ENCODE measurements at places on chromosomes 12 and 14.

- no peak for DNase-seq
These were observed 1560.7 kb upstream of the TMEM132C start for GRCh38 chr12:126706300-126706699.

GRCh38 chr14:58650857-58651256 is 13.1 kb downstream of the DACT1 start:
- DNase-seq: no peak

- DNase-seq: no peak
These were observed 374.9 kb downstream of the SLC6A15 start for GRCh38 chr12:84537666-84538065.

DNA sequence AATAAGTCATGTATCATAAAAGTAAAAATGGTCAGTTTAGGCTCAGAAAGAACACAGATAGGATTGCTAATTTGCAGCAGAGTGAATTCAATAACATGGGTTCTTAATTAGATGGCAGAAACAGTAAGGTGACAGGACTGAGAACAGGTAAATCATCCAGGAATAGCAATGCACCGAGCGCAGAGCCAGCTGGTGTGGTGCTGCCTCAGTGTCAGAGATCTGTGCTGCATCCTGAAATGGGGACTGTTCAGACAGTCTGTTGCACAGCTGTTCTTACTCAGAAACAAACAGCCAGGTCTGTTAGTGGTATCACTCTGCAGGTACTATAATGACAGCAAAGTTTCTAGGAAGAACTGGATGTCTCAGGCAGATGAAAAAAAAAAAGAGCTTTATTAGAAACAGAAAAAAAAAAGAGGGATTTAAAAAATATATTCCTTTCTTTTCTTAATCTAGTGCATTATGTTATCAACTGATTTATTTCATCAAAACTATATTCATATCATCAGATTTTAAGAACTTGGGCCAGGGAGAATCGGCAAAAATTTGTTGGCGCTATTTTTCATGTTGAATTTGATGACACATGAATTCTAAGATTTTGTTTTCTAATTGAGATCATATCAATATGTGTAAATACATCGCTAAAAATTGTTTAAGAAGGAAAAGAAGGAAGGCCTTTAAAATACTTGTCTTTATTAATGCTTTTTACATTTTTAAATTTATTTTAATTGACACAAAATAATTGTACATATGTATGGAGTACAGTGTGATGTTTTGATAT is 501.8 kb downstream of the PRKD1 start:
- DNase-seq: no peak

GRCh38 chr12:127888943-127889719 is 377.8 kb upstream of the TMEM132C start:
- DNase-seq: no peak

GRCh38 chr14:47259796-47260195 is 415.6 kb downstream of the MDGA2 start:
- DNase-seq: no peak

GRCh38 chr12:97982684-97983083 is 520.1 kb downstream of the RMST start:
- no peak for DNase-seq

- DNase-seq: no peak
These were observed 543.2 kb upstream of the TBX3 start for GRCh38 chr12:115227137-115227615.

GRCh38 chr14:74213907-74214803 is 25.1 kb upstream of the VSX2 start:
- no peak for DNase-seq

DNA sequence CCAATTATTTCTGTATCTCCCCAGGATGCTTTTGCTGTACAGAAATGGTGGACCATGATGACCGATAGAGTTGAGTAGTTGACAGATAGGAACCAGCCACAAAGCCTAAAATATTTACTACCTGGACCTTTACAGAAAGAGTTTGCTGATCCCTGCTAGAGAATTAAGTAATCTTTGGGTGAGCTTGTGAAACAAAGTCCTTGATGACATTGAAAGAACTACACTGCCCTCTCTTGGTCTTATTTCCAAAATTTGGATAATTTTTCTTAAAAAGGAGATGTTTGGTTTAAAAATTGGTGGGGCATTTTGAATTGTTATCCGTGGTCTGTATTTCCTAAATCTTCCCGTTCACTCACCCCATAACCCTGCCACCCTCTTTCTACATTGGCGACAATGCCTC is 13.7 kb upstream of the TCTN1 start:
- no peak for DNase-seq

DNA sequence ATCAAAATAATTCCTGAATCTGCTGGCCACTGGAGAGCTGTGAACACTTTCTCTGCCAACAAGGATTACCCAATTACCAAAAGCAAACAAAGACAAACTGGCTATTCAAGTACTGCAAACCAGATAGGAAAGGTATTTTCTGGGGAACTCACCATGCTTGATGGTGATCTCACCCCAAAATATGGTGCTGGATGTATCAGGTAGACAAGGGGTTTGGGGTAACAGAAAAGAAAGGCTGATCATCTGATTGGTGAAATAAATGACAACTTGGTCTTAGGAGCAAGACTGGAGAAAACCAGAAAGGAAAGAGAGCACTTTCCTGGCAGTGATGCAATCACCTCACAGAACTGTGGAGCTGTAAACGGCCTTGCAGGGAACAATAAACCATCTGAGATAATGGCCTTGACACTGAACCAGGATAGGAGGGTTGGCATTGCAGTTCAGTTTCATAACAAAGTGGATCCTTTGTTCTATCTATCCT is 31.0 kb upstream of the NPFF start:
- no peak for DNase-seq

DNA sequence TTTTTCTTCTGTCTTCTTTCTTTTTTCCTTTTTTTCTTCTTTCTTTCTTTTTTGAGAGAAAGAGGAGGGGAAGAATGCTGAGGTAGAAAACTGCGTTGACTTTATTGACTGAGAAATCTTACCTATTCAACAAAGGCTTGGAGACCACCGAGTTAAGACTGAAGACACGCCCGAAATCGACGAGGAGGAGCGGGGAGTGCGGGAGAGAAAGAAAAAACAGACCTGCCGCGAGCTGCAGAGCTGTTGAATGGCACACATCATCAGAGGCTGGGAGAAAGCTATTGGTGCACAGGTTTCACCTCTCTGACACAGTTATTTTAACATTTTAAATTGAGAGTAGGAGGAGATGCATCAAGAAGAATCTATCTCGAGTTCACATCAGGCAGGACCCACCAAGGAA is 5.1 kb downstream of the ASCL1 start:
- no peak for DNase-seq

DNA sequence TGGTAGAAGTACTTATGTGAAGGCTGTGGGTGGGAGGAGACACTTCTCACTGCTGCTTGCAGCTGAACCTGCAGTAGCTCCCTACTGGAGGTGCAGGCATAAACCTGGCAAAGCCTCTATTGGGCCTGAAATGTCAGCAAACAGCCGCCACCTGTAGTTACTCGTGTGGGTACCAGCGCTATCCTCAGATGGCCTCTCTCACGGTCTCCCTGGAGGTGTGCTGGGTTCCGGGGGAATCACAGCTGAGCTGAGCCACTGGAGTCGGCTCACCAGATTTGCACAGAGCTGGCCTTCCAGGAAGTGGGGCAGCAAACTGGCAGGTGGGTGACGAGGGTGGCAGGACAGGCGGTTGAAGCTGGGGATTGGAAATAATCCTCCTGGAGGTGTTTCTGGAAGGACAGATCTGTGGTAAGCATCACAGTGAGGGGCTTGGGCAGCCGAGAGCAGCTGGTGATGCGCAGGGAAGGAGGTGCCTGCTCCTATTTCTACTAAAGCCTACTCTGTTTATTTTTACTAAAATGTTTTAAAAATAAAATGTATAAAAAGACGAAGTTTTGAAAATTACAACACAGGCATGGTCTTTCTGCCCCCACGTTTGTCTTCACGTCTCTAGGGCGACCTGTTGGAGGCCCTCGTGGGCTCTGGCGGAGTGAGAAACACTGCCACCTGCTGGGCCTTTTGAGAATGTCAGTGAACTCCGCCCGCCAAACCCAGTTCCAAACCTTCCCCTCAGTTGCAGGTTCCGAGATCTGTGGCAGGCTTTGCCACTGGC is 67.8 kb upstream of the PLEKHG3 start:
- DNase-seq: peak; percentile 53

- DNase-seq: no peak
These were observed 16.0 kb downstream of the RERGL start for GRCh38 chr12:18074001-18074400.

- DNase-seq: no peak
These were observed 179.6 kb downstream of the TMTC2 start for GRCh38 chr12:82866227-82866775.

GRCh38 chr12:53843545-53843944 is 91.8 kb upstream of the CISTR start:
- no peak for DNase-seq

GRCh38 chr14:102772781-102773570 is 4.3 kb upstream of the TRAF3 start:
- no peak for DNase-seq

- DNase-seq: no peak
These were observed 9.8 kb upstream of the KCNA5 start for GRCh38 chr12:5033883-5034282.

DNA sequence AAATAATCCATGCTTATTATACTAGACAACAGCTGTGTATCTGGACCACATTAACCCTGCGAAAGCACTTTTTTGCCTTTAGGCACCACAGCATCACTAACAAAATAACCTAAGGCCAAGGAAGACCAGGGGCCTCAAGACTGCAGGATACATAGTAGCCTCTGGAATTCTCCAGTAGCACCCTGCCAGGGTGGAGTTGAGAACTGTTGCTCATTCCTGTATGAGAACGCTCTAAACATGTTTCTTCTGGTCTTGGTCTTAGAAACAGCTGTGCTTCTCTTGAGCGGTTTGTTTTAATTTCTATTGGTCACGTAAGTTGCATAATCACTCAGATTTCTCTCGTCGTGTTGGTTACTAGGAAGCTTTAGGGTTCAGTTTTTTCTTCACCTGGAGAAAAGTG is 7.9 kb downstream of the B4GALNT3 start:
- DNase-seq: no peak

GRCh38 chr12:91617818-91618217 is 435.2 kb upstream of the DCN start:
- no peak for DNase-seq

GRCh38 chr12:62730649-62731048 is 204.3 kb downstream of the PPM1H start:
- DNase-seq: no peak

- no peak for DNase-seq
These were observed 21.8 kb downstream of the IRAK3 start for GRCh38 chr12:66210840-66211239.

GRCh38 chr14:51432302-51432948 is 192.4 kb downstream of the TMX1 start:
- no peak for DNase-seq

GRCh38 chr14:61569812-61570548 is 125.3 kb upstream of the HIF1A start:
- DNase-seq: no peak

GRCh38 chr14:100736269-100737180 is 9.8 kb downstream of the DLK1 start:
- no peak for DNase-seq

GRCh38 chr14:72499746-72500145 is 394.2 kb downstream of the DPF3 start:
- DNase-seq: no peak

DNA sequence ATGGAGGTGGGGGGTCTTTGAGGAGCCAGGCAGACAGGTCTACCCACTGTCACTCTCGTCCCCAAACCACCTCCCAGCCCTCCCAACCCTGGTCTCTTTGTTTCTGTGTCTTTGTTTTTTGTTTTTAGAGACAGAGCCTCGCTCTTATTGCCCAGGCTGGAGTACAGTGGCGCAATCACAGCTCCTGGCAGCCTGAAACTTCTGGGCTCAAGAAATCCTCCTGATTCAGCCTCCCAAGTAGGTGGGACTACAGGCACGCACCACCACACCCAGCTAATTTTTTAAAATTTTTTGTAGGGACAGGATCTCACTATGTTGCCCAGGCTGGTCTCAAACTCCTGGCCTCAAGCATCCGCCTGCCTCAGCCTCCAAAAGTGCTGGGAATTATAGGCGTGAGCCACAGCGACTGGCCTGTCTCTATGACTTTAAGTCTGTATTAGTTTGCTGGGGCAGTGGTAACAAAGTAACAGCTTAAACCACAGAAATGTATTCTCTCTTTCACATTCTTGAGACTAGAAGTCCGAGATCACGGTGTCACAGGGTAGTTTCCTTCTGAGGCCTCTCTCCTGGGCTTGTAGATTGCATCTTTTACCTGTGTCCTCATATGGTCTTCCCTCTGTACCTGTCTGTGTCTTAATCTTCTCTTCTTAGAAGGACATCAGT is 26.1 kb downstream of the DTX1 start:
- no peak for DNase-seq

GRCh38 chr12:1436981-1437380 is 157.4 kb downstream of the FBXL14 start:
- no peak for DNase-seq

GRCh38 chr12:54337280-54337842 is 12.4 kb downstream of the COPZ1 start:
- DNase-seq: no peak

GRCh38 chr12:92147491-92147890 is 1.8 kb upstream of the BTG1 start:
- no peak for DNase-seq

GRCh38 chr12:76025601-76026575 is 5.7 kb downstream of the PHLDA1 start:
- no peak for DNase-seq

- no peak for DNase-seq
These were observed 11.3 kb downstream of the DDX51 start for GRCh38 chr12:132132609-132133430.

DNA sequence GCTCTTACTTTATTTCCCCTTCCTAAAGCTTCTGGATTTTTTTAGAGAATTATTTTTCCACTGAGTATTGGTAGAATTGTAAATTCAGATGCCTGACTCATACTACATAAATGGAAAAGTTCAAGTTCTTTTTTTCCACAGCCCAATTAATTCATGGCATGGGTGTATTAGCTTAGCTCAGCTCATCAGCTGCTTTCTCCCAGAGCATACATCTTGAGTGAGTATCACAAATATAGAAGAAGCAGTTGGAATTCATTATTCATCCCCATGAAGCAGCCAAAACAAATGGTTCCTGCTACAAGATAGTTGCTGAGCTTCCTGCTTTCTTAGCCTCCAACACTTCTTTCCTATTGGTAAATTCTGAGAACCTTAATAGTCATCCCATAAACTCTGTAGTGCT is 105.1 kb downstream of the C12orf50 start:
- no peak for DNase-seq

DNA sequence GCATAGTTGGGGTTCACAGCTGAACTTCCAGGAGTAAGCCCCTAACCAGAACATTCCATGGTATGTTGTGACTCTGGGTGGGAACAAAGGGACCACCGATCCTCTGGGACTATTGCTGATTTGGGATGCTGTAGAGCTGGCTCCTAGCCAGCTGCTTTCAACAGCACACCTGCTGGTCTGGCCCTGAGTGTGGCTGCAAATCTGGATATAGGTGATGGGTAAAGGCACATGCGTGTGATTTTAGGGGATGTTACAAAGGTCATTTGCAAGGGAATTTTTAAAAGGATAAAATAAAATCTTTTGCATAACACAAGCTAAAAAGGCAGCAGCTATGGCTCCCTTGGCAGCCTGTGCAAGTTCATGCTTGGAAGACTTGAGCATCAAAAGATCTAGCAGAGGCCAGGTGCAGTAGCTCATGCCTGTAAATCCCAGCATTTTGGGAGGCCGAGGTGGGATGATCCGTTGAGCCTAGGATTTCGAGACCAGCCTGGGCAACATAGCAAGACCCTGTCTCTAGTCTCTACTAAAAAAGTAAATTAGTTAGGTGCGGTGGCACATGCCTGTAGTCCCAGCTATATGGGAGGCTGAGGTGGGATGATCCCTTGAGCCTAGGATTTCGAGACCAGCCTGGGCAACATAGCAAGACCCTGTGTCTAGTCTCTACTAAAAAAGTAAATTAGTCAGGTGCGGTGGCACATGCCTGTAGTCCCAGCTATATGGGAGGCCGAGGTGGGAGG is 1.6 kb downstream of the ALDH2 start:
- DNase-seq: no peak
